ENCODE measurements at places on chromosomes 1 and 21. TPM values are rescaled to one million over a fixed set of nuclear protein-coding genes. Genes with fewer than 3 reads are reported as not detected.

Gene IGSF9
- 68.6 TPM for total RNA-seq

- no peak for DNase-seq
Observed at GRCh38 chr1:30738040-30738714, 14.8 kb upstream of the MATN1 start.

Gene PLA2G2F
- total RNA-seq: not detected

GRCh38 chr1:244350027-244350426 lies 101.7 kb downstream of the ADSS2 start:
- no peak for DNase-seq

Gene SH2D1B
- total RNA-seq: not detected

Data from progenitor cell of endocrine pancreas (in vitro differentiated cells).